Stimulated activated CD8-positive, alpha-beta memory T cell treated with anti-CD3 and anti-CD28 coated beads, Interleukin-15, amount 100 ng/mL, for 24 hours (primary cell): ENCODE measurements at places on chromosomes 1 and 21.

- no peak for DNase-seq
Measured at GRCh38 chr1:85135392-85135798, 65.4 kb downstream of the SYDE2 start.

DNA sequence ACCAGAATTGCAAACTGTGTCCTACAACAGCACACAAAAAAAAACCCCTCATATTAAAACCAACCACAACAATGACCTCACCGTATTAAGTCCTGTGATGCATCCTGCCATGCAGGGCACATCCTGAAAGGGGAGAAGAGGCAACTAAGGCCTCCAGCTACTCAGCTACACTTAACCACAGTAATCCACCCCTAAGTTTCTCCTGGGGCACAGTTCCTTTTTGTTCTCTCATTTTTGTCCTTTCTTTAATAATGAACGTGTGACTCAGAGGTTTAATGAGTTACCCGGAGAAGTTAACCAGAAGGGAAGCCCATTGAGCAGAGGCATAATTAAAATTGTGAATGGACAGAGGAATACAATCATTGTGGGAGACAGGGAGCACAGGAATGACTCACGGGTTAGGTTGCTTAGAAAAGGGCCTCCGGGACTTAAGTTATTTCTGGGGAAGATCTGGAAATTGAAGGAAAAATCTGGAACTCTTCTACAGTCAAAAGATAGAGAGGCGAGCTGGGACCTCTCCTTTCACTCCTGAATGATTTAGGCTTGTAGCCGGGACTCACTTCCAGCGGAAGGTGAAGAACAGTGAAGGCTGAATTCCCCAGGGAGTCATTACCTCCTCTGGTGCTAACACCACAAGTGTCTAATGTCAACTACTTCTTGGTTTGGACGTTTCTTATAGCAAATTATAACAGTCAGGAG is 36.9 kb upstream of the HIVEP3 start:
- no peak for DNase-seq

- DNase-seq, result no peak
Measured at GRCh38 chr1:230067871-230068620, 1.0 kb downstream of the GALNT2 start.

DNA sequence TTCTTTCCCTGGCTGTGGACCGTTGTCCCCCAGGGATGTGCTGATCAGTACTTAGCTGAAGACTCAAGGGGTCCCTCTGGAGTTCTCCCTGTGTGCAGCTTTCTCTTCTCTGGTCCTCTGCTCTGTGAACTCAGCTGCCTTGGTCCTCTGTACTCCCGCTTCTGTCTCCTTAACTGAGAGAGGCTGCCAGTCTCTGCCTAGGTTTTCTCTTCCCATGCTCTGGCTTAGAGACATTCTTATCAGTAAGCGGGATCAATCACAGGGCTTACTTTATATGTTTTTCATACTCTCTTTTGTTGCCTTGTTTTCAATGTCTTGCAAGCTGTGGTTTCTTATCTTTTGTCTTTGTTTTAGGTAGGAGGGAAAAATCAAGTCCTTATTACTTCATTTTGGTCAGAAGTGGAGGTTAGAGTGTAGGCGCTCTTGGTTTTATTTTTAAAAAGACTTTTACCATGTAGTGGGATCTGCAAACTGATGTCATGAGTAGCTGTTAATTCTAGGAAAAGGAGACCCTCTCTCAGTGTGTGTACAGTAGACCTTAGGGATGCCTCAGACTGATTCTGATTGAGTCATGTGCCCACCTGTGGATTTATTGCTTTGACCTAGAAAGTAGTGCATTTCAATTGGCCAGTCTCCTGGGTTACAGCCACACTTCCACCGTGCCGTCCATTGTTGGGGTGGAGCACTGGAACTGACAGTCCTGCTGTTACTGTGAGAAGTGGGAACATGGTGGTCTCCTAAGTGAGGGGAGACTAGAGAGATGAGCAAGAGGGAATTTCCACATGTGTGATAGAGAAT is 46.6 kb downstream of the TTC3 start:
- DNase-seq, result no peak
